ENCODE measurements at places on chromosomes 3 and 15.

- no peak for DNase-seq
Observed at GRCh38 chr3:58188921-58189451, 21.8 kb downstream of the DNASE1L3 start.

DNA sequence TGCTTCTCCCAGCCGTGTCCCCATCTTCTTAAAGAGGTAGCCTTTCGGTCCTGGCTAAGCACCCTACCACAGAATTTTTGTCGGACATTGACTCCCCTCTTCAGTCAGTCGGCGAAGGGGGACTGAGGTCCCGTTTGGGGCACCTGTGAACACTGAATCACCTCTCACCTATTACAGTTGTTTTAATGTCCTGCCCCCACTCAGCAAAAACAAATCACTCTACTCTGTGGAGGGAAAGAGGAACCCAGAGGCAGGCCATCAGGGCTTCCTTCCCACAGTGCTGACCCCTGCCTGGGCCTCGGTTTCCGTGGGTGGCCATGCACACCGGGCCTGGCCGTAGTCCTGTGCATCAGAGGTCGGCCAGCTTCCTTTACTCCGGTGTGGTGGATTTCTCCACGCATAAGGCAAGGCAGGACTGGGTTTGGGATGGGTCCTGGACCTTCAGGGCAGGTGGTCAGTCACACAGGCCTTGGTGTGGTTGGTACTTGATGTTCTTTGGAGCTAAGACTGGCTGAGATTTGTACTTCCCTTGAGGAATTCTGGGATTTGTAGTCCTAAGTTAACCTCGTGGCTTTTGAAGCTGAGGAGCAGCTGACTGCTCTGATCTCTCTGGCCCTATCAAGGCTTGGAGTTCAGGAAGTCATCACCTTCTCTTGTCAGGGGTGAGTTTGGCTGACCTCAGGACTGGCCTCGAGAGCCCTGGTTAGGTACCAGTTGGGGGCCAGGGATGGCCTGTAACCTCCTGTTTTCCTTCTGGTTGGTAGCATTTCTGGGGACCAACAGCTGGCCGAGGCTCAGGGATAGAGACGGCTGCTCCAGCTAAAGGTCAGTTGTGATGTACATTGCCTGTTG is 627 bp upstream of the FAM131A start:
- DNase-seq, result peak; percentile 53

DNA sequence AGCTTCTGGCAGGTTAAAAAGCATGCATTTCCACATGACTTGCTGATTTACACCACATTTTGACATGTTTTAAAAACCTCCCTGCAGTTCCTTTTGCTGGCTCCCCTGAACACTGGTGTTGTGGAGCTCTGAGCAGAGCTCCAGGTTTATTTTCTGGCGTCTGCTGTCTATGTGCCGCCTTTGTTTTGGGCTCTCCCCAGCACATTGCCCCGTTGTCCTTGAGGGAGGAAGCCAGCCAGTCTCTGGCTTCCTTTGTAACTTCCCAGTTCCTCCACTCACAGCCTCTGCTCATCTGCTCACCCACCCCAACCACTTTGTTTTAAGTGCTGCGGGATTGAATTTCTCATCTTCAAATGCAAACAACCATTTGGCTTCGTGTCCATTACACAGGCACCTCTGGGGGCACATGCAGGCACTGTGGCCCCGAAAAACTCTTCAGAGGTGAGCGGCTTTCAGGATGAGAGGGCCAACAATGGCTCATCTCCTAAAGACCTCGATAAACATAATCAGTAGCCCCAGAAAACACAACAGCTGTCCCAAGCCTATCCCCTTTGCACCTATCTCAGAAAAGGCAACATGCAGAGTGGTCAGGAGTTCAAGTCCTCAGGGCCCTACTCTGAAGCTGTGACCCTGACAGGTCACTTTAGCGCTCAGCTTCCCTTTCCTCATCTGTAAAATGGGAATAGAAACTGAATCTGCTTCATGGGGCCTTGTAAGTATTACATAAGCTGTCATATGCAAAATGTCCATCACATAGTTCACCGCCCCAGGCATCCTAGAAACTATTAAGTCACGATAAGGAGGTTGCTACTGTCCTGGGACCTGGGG is 1.3 kb upstream of the MEF2A start:
- DNase-seq, result peak; percentile 18

DNA sequence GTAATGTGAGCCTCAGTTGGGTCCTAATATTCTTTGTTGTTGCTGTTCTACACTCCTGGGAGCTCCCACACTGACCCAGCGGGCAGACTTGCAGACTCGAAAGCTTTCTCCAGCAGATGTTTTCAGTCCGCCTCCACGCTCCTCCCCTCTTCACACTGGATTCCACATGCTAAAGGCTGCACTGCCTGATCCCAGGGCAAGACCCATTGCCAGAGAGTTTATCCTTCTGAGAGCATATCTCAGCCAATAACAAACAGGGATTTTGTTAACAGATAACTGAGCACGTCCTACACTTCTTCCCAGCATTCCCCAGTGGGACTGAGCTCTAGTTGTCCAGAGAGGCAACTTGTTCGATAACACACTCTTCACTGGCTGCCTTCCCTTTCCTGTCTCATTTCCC is 8.0 kb upstream of the COL6A6 start:
- no peak for DNase-seq

GRCh38 chr15:90711842-90712241 is 5.3 kb upstream of the BLM start:
- no peak for DNase-seq

All from fibroblast of skin of back (primary cell).